ENCODE measurements at places on chromosomes 16 and 17.

DNA sequence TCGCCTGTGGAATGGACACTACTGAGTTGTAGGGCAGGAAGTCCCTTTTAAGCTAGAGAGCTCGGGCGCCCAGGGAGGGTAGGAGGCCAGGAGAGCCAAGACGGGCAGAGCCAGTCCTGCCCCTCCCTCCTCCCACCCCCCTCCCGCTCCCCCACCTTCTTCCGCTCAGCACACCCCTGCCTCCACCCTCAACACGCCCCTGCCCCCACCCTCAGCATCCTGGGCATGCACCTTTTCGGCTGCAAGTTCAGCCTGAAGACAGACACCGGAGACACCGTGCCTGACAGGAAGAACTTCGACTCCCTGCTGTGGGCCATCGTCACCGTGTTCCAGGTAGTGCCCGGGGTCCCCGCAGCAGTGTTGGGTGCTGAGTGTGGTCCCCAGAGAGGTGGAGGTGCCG lies 18.3 kb downstream of the TPSG1 start:
- no peak for DNase-seq

DNA sequence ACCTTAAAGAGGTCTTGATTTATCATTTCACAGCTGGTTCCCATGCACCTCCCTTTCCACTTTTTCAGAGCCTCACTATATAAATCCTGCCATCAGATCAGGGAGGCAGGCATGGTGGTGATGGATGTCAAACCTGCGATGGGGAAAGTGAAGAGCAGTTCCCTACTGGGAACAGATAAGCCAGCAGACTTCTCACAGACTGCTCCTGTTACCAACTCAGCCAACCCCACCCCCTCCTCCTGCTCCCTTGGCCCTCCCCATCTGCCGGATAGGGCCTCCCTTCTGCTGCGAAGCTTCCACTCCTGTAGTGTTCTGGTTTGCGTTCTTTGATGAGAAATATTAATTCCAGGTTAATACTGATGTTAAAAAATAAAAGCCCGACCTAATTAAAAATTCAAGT lies 232.1 kb downstream of the STX8 start:
- no peak for DNase-seq

- no peak for DNase-seq
Observed at GRCh38 chr17:34255381-34255732, 272 bp downstream of the CCL2 start.

DNA sequence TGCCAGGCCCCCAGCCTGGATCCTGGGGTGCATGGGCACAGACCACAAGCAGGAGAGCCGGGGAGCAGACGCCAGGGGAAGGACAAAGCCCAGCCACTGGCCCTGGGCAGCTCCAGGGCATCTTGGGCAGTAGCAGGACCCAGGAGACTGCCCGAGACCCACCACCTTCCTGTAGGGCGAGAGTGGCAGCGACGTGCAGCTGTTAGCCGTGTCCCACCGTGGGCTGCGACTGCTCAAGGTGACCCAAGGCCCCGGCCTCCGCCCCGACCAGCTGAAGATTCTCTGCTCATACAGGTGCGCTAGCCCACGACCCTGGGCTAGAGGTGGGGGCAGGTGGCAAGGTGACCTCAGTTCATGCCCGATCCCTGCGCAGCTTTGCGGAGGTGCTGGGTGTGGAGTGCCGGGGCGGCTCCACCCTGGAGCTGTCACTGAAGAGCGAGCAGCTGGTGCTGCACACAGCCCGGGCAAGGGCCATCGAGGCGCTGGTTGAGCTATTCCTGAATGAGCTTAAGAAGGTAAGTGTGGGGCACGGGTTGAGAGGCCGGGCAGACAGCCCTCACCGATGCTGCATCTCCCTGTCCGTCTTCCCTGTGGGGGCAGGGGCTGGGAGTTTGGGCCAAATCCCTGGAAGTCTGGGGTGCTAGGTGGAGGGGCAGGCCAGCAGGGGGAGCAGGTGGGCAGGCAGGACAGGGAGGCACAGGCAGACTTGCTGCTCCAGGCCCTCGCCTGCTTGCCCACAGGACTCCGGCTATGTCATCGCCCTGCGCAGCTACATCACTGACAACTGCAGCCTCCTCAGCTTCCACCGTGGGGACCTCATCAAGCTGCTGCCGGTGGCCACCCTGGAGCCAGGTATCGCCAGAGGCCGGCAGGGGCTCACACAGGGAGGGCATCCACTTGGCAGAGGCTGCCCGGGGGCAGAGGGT lies 13.5 kb upstream of the SMIM5 start:
- DNase-seq: no peak

DNA sequence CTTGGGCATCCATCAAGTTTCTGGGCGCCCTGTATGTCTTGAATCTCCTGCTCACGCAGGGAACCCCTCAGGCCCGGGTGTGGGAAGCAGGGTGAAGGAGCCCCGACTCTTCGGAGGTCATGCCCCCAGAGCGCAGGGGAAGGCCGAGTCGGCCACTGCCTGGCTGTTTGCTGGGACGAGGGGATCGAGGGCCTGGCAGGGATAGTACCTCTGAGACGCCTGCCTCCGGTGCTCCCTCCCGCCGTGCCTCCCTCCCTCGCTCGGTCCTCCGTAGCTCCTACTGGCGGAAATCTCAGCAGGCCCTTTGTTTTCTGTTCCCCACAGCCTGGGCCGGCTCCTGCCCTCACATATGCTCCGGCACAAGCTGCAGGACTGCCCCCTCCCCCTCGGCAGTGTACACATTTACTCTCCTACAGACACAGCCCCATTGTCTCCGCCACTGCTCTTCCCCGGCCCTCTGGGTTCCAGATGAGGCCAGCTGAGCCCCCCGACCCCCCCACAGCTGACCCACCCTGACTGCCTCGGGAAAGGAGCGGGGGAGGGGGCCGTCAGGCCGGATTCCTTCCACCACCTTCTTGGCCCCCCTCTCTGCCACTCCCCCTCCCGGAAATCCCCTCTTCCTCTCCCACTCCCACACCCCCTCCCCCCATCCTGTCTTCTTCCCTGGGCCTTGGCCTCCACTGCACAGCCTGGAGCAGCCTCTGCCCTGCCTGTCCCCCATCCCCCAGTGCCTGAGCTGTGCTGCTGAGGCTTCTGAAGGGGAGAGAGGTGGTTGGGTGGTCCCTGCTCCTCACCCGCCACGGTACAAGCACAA lies 1.4 kb downstream of the TRAF4 start:
- DNase-seq: no peak

GRCh38 chr17:33291248-33292200 lies 1.6 kb downstream of the ASIC2 start:
- no peak for DNase-seq

DNA sequence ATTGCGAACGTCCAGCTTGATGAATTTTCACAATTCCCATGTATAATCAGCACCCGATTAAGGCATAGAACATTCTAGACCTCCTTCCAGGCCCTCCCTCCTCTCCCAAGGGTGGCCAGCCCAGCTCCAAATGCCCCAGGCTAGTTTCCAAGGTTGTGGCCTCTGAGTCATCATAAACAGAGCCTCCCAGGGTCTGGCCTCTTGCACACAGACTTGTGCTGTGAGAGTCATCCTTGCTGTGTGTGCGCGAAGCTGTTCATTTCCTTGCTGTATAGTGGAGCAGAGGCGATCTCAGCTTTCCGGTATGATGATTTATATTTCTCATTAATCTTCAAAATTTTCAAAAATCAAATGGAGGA lies 20.5 kb upstream of the JPH3 start:
- no peak for DNase-seq

GRCh38 chr16:49766225-49766624 lies 89.7 kb downstream of the ZNF423 start:
- DNase-seq: no peak

DNA sequence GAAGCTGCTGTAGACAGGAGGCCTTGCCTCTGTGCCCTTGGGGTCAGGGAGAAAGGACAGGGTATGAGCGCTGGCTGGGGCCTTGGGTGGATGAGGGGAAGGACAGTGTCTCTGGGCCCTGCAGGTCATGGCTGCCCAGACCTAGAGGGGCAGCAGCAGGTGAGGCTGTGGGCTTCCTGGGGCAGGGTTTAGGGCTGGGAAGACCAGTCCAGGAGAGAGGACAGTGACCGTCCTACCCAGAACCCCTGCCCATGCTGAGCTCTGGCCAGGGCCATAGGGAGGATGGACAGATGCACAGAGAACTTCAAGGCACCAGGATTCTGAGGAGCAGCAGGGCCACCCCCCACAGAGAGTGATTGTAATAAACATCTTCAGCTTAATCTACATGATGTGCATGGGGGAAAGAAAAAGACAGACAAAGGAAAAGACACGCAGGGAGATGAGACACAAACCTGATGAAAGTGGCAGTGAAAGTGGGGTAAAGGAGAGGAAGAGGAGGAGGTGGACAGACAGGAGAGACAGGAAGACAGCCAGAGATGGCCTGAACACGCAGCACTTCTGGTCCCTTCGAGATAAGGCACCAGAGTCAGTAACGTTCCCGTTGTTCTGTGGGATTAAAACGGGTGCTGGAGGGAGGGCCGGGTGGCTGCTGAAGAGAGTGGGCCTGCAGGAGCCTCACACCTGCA lies 17.5 kb downstream of the FLOT2 start:
- no peak for DNase-seq

DNA sequence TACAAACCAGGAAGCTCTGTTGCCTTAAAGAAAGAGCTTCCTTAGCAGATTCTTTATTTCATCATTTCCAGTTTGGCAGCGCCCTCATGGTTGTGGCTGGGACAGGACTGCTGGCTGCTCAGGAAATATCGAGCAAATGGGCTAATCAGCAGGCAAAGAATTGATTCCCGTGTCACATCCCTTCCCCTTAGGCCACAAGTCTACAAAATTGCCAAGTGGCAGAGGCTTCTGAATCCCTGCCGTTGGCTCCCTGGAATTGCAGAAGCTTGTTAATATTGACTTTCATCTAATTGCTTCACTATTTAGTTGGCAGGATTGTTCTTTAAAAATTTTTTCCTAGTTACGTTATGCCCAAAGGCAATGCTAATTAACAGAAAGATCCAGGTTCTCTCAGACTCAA lies 456.3 kb upstream of the ERCC4 start:
- DNase-seq: no peak

DNA sequence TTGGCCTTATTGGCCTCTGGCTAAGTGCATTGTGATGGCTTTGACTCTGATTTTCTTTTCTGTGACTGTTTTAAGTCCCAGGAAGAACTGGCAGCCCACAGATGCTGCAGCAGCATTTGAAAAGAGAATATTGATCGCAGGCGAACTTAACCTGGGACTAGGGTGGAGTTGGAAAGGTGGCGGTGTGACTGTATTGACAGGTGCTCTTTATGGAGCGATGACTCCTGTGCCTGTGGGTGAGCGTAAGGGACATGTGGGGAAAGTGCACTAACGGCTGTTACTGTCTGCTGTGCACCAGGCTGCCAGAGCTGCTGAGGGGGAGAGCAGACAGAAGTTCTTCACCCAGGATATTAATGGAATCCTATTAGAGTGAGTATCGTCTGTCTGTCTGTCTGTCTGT lies 21.3 kb downstream of the UBN1 start:
- DNase-seq: no peak

DNA sequence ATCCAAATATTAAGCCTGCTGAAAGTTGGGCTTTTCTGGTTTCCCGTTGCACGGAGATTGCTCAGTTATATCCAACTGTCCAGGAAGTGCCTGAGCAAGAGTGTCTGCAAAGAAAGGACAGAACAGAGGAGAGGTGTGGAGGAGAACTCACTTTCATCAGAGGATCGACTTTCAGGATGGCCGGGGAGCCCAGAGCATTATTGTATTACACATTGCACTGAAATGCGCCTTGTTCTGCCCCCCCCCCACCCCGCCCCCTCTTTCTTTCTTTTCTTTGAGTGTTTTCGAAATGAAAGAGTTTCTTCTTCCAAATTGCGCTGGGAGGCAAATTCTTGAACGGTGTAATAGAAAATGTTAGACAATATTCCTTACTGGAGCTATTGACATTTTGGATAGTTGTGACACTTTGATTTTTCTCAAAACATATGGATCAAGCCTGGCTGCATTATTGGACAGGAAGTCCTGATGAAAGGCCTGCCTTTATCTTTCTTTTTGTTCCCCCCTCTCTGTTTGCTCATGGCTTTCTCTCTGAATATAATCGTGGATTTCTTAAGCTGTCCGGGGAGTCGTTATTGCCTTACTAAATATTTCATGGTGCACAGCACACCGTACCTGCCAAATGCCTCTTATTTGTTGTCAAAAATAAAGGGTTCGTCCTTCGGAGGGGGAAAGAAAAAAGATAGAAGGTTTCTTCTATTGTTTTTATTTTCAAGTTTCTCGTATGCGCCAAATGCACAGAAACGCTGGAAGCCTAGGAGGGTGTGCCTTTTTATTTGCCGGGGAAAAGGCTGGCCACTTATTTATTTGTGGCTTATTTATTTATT lies 110.8 kb downstream of the IRX3 start:
- no peak for DNase-seq

GRCh38 chr17:63826468-63827001 lies 696 bp upstream of the PSMC5 start:
- no peak for DNase-seq

DNA sequence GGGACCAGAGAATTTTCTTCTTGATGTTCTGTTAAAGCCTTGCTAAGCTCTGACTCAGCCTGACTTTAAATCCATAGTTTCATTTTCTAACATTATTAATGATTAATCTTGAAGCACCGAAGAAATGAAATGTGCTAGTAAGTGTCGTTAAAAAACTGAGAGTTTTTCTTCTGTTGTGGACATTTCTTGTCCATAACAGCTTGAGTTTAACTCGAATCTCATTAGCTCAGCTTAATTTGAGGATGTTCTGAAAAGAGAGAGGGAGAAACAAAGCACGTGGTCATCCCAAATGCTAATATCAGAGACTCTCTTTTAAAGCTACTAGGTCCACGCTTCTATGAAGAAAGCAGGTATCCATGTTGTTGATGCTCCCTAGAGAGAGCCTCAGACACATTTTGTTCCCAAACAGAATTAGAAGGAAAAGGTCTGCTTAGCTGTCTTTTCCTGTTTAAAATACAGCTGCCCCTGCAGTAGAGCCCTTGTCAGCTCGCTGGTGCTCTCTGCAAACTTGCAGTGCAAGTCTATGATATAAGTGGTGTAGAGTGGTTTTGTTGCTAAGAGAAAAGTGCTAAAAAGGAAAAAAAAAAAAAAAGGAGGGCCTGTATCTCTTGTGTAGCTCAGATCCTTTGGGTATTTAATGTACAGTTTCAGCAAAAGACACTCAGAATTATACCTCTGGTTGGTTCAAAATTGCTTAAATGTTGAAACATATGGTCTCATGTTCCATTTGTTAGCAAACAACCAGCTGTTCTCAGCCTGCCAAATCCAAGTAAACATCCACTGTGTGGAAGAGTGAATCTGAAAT lies 191.1 kb upstream of the TBX2 start:
- DNase-seq: no peak

DNA sequence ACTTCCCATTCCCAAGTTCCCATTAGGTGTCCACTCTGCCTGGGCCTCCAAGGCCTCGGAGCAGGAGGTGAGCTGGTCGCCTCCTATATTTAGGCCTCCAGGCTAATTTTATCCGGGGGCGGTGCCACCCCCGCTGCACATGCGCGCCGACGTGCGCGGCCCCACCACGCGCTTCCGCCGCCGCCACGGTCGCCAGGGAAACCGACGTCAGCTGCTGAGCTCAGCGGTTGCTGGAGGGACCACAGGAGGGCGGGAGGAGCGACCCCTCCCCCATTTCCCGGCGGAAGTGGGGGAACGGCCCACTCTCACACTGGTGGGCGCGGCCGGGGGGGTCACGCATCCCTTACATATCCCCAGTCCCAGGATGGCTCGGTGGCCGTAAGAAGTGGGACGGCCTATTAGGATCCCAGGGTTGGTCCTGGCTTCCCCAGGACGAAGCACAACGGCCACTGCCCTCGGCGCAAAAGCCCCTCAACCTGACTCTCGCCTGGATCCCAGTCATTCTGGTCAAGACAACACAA lies 1.0 kb downstream of the PER1 start:
- DNase-seq: peak; percentile 90

- no peak for DNase-seq
Observed at GRCh38 chr16:4419402-4419959, 3.1 kb upstream of the CORO7 start.

All from GM19239 (cell line).